H1 (cell line): ENCODE measurements at places on chromosomes 7 and 10. TPM values are rescaled to one million over a fixed set of nuclear protein-coding genes. Genes with fewer than 3 reads are reported as not detected.

The SLC16A9 gene
- 11.2 and 11.6 TPM in 2 replicates for total RNA-seq

The TUBB8 gene
- 1.4 and 1.5 TPM in 2 replicates for total RNA-seq

The ADAMTS14 gene
- total RNA-seq = 2.3 TPM in 2 replicates

The SH2D4B gene
- total RNA-seq = 0.10 and 0.13 TPM in 2 replicates

The PODXL gene
- total RNA-seq = 925 and 945 TPM in 2 replicates

The SFTPA1 gene
- total RNA-seq = not detected in 2 replicates

The NEURL1 gene
- total RNA-seq = 0.58 and 0.73 TPM in 2 replicates

The LIPK gene
- total RNA-seq = not detected in 2 replicates

The ANKRD61 gene
- 0.32 and 0.42 TPM in 2 replicates for total RNA-seq

The CUBN gene
- total RNA-seq = 0.04 TPM in 2 replicates

The TMED4 gene
- total RNA-seq = 41.1 and 44.9 TPM in 2 replicates

The TMEM72 gene
- not detected in 2 replicates for total RNA-seq

The VWDE gene
- total RNA-seq = 18.9 and 21.2 TPM in 2 replicates

The SORCS1 gene
- 4.6 and 4.9 TPM in 2 replicates for total RNA-seq

The MMD2 gene
- not detected in 2 replicates for total RNA-seq

The ELN gene
- 5.6 and 5.9 TPM in 2 replicates for total RNA-seq

The ANXA8 gene
- total RNA-seq = not detected in 2 replicates

The FAM25A gene
- total RNA-seq = not detected in 2 replicates

The SCIN gene
- total RNA-seq = 1.9 and 2.3 TPM in 2 replicates

The LIPM gene
- not detected in 2 replicates for total RNA-seq

The ASB10 gene
- not detected in 2 replicates for total RNA-seq

The CHCHD3 gene
- total RNA-seq = 133 and 137 TPM in 2 replicates

The POT1 gene
- 21.3 and 22.8 TPM in 2 replicates for total RNA-seq

The TMEM176A gene
- 0.90 and 1.3 TPM in 2 replicates for total RNA-seq

The GARS1 gene
- total RNA-seq = 247 and 270 TPM in 2 replicates

The TDRD1 gene
- 0.71 and 0.92 TPM in 2 replicates for total RNA-seq

The SLK gene
- 18.3 and 18.8 TPM in 2 replicates for total RNA-seq

The CPSF4 gene
- total RNA-seq = 74.8 and 77.5 TPM in 2 replicates
